CD4-positive, alpha-beta T cell treated with Interleukin-4 for 4 hours (primary cell): ENCODE measurements at places on chromosomes 4 and X.

- no peak for DNase-seq
Observed at GRCh38 chr4:87500092-87500462, 29.1 kb downstream of the SPARCL1 start.

DNA sequence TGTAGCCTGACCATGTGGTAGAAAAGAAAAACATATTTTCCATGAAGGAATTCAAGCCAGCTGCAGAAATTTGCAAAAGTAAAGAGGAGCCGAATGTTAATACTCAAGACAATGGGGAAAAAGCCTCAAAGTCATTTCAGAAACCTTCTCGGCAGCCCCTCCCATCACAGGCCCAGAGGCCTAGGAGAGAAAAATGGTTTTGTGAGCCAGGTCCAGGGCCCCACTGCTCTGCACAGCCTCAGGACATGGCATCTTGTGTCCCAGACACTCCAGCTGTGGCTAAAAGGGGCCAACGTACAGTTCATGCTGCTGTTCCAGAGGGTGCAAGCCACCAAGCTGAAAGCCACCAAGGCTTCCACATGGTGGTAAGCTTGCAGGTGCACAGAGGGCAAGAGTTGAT lies 50.9 kb upstream of the BBS12 start:
- no peak for DNase-seq

DNA sequence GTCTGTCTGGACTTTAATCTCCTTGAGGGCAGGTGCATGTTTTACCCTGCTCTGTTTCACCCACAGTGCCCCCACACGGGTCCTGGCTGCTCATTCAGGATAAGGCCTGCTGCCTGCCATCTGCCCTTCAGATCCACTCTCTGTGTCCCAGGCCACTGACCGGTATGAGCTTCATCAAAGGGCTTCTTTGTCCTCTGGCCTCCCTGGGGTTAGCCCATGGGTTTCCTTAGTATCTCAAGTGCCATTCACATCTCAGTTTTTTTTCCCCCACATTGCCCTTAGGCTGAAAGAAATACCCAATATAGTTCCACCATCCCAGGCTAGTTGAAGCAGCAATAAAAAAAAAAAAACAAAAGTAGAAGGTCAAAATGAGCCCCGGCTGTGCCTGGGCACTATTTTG lies 9.3 kb downstream of the CD99L2 start:
- no peak for DNase-seq

DNA sequence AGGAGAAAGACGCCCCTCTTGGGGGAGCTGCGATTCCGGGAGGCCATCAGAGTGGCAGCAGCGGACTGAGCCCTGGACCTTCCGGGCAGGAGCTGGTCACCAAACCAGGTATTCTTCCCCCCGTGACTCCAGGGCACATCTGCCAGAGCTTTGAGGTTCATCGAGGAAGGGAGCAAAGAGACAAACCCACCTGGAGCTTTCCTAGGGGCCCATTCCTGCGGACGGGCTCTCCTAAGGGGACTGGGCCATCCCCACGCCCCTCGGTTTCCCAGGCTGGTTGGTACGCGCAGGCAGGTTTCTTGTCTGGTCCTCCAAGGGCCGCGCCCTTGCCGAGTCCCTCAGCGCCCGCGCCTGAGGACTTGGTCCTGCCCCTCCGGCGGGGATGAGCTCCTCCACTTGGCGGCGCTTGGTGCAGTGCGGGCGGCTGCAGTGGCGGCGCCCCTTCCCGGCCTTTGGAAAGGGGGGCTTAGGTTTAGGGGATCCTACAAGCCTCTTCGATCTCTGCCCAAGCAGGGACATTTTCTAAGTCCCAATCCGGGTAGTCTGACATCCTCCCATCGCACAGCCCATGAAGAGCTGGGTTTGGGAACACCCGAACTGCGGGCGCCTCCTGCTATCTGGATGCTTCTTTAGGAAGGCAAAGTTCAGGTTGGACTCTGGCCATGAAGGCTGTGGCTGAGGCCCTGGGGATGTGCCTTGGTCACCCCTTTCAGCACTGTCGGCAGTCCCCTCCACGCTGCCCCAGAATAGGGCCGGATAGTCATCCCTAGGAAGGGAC lies 538 bp downstream of the STBD1 start:
- no peak for DNase-seq

DNA sequence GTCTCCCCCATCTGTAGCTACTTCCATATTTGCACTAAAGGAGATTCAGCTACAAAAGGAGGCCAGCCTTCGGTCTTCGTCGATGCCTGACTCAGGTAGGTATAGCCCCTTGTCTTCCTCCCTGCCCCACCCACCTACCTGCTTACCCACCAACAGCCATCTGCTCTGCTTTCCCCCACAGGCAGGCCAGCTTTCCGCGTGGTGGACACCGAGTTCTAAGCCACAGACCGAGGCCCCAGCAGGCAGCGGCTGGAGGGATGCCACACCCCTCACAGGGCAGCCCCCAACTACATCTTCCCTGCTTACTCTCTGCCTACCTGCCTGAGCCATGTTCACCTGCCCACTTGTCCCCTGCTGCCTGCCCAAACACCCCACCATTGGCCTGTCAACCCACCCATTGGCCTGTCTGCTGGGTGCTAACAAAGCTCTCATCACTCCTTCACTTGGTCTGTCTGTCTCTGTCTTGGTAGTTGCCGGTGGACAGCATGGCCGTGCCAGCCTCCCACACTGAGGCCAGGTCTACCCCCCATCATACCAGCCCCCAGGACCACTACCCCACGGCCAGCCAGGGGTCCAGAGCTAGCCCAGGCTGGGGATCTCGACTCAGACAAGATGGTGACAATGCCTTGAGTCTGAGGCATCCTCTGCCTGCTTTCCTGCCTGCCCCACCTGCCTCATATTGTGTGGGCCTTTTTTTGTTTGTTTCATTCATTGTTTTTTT lies 4.1 kb upstream of the USP11 start:
- no peak for DNase-seq

- DNase-seq = peak; percentile 61
Observed at GRCh38 chr4:38860788-38861424, 4.3 kb upstream of the TLR6 start.

- no peak for DNase-seq
Observed at GRCh38 chr4:102114118-102114630, 231.1 kb downstream of the SLC39A8 start.

DNA sequence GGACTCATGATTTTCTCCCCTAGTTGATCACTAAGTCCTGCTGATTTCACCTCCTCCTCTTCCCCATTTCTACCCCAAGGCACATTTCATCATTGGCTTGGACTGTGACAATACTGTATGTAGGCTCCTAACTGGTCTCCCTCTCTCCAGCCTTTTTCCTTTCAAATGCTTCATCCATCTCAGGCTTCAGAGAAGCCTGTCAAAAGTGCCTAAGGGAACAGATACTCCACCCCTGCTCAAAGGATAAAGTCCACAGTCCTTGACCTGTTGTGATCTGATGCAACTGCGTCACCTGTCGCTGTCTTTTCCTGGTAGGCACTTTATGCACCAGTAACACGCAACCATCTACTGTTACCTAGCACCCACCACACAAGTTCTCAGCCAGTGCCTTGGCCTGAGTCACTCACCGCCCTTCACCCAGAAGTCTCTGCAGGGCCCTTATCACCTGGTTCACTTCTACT lies 12.8 kb downstream of the SCARB2 start:
- DNase-seq = no peak

DNA sequence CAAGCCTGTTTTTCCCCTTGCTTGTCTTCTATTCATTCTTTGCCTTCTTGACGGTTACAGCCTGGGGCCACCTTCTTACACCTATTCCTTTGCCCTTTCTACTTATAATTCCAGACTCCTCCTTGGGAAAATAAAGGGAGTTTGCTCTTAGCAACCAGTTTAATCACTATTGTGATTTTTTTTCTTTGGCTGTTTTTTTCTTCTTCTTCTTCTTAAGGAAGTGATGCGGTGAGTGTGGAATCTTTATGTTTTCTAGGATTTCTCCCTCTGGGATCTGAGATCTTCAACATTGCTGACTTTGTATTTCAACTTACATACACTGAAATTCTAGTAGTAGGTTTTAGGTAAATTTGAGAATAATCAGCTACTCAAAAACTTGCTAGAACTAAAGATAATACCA lies 1.1 kb upstream of the KLHL13 start:
- no peak for DNase-seq

GRCh38 chr4:55509266-55509665 lies 37.4 kb downstream of the CLOCK start:
- DNase-seq = no peak

- DNase-seq = no peak
Observed at GRCh38 chrX:22351966-22352365, 79.3 kb downstream of the CBLL2 start.

DNA sequence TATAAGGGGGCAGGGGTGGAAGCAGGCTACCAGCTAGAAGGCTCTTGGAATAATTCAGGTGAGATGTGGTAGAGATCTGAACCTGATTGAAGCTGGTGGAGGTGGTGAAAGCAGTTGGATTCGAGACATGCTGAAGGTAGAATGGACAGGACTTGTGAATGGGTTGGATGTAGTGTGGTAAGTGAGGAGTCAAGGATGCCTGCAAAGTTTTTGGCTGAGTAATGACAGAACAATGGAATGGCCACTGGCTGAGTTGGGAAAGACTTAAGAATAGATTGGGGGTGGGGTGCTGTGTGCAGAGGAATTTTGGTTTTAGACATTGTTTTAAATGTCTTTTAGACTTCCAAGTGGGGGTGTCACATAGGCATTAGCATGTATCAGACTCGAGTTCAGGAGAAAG lies 33.5 kb downstream of the HPF1 start:
- no peak for DNase-seq

GRCh38 chr4:122952028-122952427 lies 29.6 kb upstream of the NUDT6 start:
- DNase-seq = no peak

DNA sequence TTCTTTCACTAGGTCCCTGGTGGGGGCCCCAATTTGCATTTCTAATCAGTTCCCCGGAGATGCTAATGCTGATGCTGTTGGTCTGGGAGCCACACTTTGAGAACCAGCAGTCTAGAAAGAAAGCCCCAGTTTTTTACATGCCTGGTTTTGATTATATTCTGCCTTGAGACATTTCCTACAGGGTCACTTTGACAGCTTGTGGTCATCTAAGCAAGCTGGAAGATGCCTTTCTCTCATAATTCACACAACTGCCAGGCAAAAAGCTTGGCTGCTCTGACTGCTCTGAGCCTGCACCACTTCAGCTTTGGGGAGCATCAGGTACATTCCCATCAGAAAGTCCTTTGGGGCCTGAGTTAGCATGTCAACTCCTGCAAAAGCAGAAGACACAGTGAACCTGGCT lies 5.9 kb upstream of the PLAC1 start:
- no peak for DNase-seq

- DNase-seq = no peak
Observed at GRCh38 chrX:69117876-69118526, 47.3 kb downstream of the PJA1 start.

- DNase-seq = no peak
Observed at GRCh38 chrX:68669871-68670270, 22.4 kb downstream of the STARD8 start.

GRCh38 chrX:21683941-21684340 lies 25.8 kb upstream of the KLHL34 start:
- DNase-seq = no peak

GRCh38 chr4:8201321-8201781 lies 2.3 kb downstream of the SH3TC1 start:
- peak; percentile 49 for DNase-seq

GRCh38 chr4:66736606-66737005 lies 808.7 kb downstream of the CENPC start:
- no peak for DNase-seq

DNA sequence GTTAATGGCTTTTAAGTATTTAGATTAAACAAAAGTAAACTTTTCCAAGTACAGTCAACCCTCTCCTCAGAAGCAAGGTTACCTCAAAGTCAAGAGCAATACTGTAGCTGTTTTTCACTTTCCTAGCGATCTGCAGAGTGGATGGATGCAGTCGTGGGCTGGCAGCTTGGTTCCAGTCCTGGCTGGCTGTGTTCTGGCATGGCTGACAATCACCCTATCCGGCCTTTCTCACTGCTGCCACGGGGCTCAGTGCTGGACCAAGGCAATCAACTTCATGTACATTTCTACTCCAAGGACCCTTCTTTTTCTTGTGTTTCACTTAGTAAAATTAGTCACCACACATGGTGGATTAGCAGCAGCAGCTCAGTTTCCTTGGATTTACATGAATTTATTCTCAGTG lies 208.3 kb downstream of the GABRB1 start:
- DNase-seq = no peak

DNA sequence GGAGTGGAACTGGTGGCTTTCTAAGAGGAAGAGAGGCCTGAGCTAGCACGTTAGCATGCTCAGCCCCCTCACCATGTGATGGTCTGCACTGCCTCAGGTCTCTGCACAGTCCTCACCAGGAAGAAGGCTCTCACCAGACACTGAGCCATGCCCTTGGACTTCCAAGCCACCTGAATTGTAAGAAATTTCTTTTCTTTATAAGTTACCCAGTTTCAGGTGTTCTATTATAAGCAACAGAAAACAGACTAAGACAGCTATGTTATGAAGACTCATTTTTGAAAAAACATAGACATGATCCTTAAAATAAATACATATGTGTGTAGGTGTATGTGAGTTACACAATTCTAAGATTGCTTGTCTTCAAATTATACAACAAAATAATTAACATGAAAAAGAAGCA lies 74.7 kb downstream of the CEP44 start:
- DNase-seq = no peak

- no peak for DNase-seq
Observed at GRCh38 chr4:113559947-113560346, 201.6 kb downstream of the CAMK2D start.

- DNase-seq = no peak
Observed at GRCh38 chrX:50066318-50066937, 134.4 kb downstream of the AKAP4 start.

DNA sequence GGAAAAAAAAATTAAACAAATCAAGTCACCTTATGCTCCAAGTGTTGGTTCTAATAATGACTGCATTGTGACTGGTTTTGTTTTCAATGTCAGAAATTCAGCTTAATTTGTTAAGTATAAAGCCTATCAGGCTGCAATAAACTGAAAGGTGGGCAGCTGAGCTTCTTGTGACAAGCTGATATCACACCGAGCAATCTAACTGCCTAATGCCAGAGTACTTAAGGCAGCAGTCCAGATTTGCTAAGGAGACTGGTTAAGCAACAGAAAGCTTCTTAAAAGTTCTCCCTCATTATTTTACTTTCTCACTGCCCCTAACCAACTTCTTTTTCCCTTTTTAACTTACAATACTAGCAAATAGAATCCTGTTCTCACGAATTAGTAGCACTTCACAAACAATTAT lies 201.0 kb downstream of the MAB21L2 start:
- DNase-seq = no peak

- DNase-seq = no peak
Observed at GRCh38 chrX:71060127-71060526, 8.0 kb downstream of the SNX12 start.

- DNase-seq = no peak
Observed at GRCh38 chr4:184368731-184369130, 105.6 kb downstream of the IRF2 start.
